ENCODE measurements at places on chromosomes 7 and 10.

GRCh38 chr10:12156367-12157123 lies 27.1 kb downstream of the SEC61A2 start:
- no peak for DNase-seq

DNA sequence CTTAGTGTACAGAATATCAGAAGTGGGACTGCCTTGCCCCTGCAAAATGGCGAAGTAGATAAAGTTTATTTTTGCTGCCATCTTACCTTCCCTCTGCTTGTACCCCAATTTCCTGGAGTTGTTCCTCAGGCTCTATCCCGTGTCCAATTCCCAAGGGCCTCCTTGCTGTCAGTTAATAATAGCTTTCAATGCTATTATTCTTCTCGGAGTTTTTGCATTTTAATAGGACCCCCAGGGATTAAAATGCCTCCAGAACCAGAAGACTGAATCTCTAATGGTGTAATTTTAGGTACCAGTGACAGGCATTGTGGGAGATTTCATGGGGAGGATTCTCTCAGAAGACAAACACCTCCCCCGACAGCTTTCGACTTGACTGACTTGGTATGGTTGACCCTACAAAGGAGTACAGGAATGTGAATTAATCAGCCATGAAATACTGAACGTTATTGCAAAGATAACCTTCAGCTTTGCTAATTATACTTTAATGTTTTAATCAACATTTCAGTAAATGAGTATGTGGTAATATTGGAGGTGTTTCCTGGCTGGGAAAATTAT lies 75.2 kb downstream of the ZNF22 start:
- no peak for DNase-seq

DNA sequence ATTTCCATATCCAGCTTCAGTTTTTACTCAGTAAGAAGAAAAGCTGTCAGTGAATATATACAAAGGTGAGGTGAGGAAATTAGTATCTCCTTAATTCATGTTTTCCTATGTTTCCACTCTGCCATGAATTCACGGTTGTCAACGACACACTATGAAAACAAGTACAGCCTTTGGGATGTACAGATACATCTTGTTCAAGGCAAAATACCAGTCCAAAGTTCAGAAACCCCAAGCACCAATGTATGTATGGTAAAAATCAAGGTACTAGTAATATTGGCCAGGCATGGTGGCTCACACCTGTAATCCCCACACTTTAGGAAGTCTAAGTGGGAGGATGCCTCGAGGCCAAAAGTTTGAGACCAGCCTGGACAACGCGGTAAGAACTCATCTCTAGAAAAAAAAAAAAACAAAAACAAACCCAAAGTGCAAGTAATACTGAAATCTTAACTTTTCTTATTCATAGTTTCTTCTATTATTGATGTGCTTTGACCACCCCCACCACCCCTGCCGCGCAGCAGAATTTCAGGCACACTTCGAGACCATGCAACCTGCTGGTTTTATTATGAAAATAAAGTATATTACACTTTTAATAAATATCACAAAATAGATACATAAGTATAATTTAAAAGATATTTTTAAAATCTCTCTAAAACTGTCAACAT lies 3.5 kb downstream of the ESYT2 start:
- no peak for DNase-seq

- DNase-seq = peak; percentile 60
Measured at GRCh38 chr10:76125900-76126299, 694.5 kb downstream of the LRMDA start.

GRCh38 chr10:125209591-125210355 lies 49.4 kb upstream of the CTBP2 start:
- DNase-seq = no peak

DNA sequence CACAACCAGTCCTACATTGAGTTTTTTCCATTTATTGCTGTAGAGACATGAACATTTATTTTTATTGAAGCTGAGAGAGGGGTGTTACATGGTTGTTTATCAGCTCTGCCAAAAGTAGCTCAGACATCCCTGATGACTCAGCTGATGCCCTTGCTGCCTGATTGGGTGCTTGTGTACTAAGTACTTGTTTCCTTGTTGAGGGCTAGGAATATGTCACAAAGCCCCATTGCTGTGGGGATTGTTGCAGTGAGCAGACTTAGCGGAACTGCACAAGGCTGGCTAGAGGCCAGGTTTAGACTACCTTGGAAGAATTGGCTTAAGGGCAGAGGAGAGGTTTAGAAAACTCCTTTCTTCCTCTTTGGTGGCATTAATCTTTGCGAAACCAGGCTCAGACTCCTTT lies 110.6 kb downstream of the AUTS2 start:
- no peak for DNase-seq

GRCh38 chr7:47654672-47655298 lies 72.9 kb upstream of the TNS3 start:
- DNase-seq = no peak

GRCh38 chr7:74656441-74656836 lies 1.1 kb upstream of the GTF2I start:
- DNase-seq = no peak

DNA sequence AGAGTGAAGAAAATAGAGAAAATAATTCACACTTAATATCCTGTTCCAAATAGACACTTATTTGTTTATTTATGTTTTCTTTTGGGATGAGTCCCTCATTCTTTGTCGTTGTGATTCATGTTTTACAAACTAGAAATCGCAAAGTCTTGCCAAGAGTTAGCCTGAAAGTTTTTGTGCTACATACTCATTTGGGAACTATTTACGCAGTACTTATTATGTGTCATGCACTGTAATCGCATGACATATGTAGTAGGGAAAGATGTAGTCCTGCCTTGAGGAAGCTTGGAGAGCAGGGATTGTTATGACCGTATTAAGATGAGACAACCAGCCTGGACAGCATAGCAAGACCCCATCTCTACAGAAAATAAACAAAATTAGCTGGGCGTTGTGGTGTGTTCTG lies 189.3 kb downstream of the ABCA13 start:
- no peak for DNase-seq

DNA sequence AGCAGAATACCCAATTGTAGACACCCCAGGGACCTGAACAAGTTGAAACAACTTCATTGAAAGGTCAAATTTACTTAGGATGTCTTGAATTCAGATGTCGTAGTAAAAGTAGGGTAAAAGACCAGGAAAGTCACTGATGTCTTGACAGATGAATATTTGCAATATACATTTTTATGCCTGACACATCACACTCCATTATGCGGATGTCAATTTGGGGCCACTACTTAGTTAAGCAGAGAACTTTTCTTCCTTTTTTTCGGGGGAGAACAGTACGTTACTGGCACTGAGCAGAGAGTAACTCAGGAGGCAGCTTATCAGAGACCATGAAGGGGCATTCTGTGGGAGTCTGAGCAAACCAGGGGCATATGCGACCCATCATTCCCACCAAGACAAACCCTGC lies 4.9 kb downstream of the ITGA8 start:
- no peak for DNase-seq

DNA sequence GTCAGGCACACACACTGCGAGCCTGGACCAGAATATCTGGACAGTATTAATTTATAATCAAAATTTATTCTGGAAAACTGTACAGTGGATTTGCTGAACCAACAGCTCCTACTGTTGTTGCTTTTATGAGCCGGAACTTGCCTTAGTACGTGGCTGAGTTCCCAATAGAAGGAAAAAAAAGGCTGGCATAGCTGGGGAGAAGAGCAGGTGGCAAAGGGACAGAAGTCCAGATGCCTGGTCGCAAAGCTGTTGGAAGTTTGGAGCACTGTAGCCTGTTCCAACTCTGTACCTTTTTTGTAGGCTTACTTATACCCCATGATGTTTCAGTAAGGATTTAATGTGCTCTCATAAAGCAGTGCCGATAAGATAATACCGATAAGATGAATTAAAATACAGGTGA lies 333.8 kb downstream of the ABCA13 start:
- DNase-seq = no peak

DNA sequence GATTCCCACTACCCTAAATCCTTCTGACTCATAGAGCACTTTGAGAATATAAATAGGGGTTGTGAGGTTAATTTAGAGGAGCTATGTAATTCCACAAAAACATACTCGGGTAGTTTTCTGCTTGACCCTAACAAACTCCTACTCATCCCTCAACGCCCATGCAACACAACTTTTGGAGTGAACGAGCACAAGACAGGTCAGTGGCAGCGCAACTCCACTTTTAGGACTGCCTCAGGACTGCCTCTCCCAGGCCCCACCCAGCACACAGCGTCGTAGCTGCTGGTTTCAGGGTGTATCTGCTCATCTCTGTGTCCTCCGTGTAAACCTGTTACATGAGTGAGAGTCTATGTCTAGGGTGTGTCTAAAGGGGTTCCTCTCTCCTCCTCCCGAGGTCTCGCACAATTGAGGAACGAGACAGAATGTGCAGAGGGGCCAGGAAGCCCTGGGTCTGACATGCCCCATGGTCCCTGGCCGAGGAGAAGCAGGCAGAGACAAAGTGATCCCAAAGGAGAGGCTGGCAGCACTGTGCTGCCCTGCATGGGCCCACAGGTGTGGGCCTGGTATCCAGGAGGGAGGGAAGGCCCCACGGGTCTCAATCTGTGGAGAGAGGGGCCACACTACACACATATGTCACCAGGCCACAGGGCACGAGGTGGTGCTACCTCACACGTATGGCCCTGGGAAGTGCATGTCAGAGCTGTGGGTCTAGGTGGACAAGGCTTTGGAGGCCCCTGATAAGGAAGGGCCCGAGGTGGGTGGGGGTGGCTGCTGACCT lies 45.5 kb downstream of the CAMK2B start:
- DNase-seq = no peak

DNA sequence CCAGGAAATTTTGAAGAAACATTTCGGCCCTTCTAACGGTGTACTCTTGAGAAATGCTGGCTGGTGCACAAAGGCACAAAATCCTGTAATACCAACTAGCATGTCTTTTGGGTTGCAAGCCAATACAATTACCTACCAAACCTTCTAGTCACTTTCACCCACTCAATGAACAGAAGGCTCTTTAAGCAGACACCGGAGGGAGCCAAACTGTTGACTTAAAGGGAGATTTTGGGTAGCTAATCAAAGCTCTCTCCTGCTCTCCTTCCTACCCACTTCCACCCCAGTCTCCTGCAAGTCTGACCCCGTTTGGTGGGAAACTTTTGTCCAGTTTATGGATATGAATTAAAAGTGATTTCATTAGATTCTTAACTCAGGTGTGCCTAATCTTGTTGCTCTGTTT lies 24.0 kb downstream of the GRM3 start:
- DNase-seq = no peak

DNA sequence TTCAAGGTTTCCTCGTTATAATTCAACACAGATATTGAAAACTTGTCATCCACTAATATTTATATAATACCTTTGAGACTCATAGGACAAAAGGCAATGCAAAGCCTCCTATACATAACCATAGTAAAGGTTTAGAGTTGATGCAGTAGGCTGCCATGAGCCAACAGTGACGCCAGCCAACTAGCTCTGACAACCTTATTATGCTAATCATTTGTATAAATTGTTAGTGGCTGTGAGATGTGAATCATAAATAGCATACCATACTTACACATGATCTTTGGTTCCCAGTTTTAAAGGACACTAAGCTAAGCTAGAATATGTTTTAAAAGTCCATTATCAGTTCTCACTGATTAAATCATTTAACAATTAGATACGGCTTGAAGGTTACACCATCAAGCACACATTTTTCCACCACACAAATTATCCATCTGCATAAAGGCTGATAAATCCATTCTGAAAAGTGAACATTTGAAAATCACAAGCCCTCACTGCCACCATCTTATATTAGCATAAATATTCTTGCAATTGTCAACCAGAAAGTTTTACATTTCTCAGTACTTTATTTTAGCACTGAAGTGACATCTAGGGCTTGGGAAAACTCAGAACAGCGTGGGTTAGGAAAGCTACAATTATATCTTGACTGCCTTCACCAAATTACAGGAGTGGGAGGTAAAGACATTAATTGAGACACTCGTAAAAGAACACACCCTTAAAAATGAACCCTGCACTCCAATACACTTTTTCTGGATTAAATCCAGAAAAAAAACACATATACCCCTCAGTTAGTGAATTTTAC lies 30.7 kb downstream of the COA1 start:
- no peak for DNase-seq

- no peak for DNase-seq
Measured at GRCh38 chr7:155653803-155654202, 9.3 kb downstream of the RBM33 start.

Data from keratinocyte (primary cell).